ENCODE measurements at places on chromosomes 4 and X.

DNA sequence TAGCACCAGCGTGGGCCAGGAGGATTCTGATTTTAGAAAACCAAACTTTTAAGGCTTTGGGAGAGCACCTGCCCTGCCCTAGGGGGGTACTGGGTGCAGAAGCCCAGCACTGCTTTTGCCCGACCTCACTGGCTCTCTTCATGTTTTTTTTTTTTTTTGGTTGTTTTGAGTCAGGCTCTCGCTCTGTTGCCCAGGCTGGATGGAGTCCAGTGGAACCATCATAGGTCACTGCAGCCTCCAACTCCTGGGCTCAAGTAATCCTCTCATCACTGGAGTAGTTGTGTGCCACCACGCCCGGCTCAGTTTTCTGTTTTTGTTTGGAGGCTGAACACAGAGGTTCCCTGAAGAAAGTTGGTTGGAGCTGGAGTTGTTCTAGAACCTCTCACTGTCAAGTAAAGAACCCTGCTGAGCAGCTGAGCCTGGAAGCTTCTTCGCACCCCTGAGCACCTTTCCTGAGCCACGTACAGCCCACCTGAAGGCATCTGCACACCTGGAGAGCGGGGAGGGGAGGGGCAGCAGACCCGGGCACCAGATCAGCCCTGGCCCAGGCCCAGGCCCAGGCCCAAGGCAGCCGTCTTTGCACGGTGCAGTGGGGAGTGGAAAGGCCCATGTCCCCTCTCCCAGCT lies 49.5 kb downstream of the SHROOM2 start:
- no peak for DNase-seq

- DNase-seq = no peak
Observed at GRCh38 chr4:38169524-38169923, 209.3 kb downstream of the PTTG2 start.

DNA sequence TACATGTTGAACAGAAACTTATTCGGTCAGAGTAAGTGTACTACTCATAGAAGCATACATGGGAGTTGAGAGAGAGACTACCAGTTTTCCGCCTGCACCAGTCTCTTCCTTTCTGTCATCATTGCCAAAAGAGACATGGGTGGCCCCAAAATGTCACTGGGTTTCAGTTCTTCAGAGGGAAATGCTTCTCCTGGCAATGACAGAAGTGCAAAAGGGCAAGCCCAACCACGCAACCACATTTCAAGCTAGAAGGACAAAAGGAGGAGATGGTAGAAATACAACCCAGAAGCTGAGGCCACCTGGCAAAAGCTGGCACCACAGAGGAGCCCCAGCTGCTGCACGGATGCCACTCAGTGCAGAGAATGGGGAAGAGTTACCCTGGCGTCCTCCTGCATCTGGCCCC lies 320.1 kb downstream of the BCOR start:
- DNase-seq = no peak

GRCh38 chr4:1601852-1602654 lies 82.1 kb downstream of the FAM53A start:
- no peak for DNase-seq

GRCh38 chr4:74223801-74224200 lies 65.9 kb downstream of the MTHFD2L start:
- no peak for DNase-seq

- DNase-seq = no peak
Observed at GRCh38 chr4:183164963-183165362, 65.9 kb downstream of the WWC2 start.
